Mucosa of descending colon (tissue), 3 donors: ENCODE measurements at places on chromosomes 1 and 21. TPM values are rescaled to one million over a fixed set of nuclear protein-coding genes. Genes with fewer than 3 reads are reported as not detected.

TRIM67 gene
- not detected for total RNA-seq

EXTL1 gene
- not detected for total RNA-seq

FCRLA gene
- total RNA-seq, result not detected

UBE4B gene
- 40.7 TPM for total RNA-seq

ST7L gene
- total RNA-seq, result 21.1 TPM

LCE1A gene
- not detected for total RNA-seq

LYPD8 gene
- 235 TPM for total RNA-seq

CZIB gene
- total RNA-seq, result 40.6 TPM

TTC39A gene
- 87.0 TPM for total RNA-seq

APCS gene
- total RNA-seq, result not detected

DCST2 gene
- 2.3 TPM for total RNA-seq

C1QB gene
- total RNA-seq, result 36.9 TPM
